Cardiac muscle cell (in vitro differentiated cells and primary cell): ENCODE measurements at places on chromosomes 12 and 14.

GRCh38 chr14:39034481-39035296 is 68.3 kb downstream of the SEC23A start:
- DNase-seq: peak; percentile 27

- peak; percentile 39 for DNase-seq
These were observed 1.7 kb downstream of the CCND2 start for GRCh38 chr12:4275016-4275869.

DNA sequence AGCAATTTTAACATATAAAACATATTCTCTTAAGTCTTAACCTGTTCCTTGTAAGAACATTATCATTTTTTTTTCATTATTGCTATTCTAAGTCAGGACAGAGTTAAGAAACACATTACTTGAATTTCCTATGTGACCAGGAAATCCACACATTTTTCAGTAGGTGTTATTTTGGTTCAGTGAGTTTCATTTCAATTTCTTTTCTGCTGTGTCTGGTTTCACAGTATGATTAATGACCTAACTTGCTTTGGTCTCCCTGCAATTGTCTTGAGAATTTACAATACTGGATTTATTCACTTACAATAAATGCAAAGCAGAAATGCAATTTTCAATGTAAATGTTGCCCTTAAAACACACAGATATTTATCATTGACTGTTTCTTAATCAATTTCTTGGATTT is 396.9 kb upstream of the TMTC1 start:
- no peak for DNase-seq

GRCh38 chr12:55619354-55620138 is 17.1 kb upstream of the OR10P1 start:
- DNase-seq: peak; percentile 94

DNA sequence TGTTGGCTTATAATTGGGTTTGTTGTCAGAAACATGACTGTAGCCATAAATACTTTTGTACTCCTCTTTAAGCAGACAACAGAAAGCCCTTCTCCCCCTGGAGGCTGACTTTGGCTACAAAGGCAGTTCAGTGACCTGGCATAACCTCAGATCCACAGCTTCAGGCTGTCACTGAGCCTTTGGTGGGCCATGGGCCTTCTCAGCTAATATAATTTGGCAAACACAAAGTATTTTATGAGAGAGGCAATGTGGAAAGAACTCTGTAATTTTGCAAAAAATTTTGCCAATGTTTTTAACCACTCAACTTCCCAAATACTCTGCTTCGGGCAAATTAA is 15.5 kb upstream of the MGP start:
- no peak for DNase-seq

- peak; percentile 68 for DNase-seq
These were observed 28.7 kb upstream of the REP15 start for GRCh38 chr12:27667540-27667939.
